ENCODE measurements at places on chromosomes 2 and 18.

DNA sequence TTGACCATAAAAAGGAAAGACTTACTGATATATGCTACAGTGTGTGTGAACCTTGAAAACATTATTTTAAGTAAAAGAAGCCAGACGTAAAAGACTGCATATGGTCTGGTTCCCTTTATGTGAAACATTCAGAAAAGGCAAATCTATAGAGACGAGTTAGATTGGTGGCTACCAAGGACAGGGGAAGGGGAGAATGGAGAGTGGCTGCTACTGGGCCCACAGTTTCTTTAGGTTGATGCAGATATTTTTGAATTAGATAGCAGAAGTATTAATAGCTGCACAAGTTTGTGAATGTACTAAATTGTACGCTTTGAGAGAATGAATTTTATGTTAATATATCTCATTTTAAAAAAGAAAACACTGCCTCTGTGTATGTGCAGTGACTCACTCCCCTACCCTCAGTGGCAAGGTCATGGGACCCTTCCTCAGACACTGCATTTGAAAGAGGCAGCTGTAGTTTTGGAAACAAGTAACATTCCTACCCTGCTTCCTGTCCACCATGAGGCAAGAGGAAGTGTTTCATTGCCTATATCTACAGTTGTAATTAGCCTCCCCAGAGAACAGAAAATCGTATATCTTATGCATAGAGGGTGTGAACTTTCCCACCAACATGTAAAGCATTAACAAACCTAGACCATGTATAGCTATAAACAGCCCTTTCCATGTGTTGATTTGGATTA, 29.8 kb upstream of the ARMC9 start:
- DNase-seq, result no peak

GRCh38 chr2:134128746-134129145, 125.1 kb upstream of the MGAT5 start:
- DNase-seq, result no peak

GRCh38 chr2:46521215-46521683, 41.9 kb downstream of the TMEM247 start:
- DNase-seq, result no peak

- no peak for DNase-seq
These were observed 21.5 kb downstream of the NAB1 start for GRCh38 chr2:190670182-190670946.

DNA sequence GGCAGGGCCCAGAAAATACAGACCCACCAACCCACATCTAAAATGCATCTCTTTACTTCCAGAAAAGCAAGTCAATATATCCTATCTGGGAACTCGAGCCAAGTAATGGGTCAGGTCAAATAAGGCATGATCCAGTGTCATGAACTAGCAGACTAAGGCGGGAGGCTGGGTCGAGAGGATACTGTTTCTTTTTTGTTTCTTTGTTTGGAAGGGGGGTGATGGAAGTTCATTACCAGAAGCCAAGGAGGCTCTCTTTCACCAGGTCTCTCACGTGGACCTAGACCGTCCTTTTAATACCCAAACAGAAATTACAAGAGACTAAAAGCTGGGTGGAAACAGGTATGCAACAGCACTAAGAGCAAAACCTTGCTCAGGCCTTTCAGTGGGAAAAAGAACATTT, 108.3 kb downstream of the HDAC4 start:
- DNase-seq, result no peak

Data from NCI-H146 (cell line).